ENCODE measurements at places on chromosomes 7 and 10.

- no peak for DNase-seq
These were observed 229.2 kb downstream of the TCERG1L start for GRCh38 chr10:131082201-131082850.

DNA sequence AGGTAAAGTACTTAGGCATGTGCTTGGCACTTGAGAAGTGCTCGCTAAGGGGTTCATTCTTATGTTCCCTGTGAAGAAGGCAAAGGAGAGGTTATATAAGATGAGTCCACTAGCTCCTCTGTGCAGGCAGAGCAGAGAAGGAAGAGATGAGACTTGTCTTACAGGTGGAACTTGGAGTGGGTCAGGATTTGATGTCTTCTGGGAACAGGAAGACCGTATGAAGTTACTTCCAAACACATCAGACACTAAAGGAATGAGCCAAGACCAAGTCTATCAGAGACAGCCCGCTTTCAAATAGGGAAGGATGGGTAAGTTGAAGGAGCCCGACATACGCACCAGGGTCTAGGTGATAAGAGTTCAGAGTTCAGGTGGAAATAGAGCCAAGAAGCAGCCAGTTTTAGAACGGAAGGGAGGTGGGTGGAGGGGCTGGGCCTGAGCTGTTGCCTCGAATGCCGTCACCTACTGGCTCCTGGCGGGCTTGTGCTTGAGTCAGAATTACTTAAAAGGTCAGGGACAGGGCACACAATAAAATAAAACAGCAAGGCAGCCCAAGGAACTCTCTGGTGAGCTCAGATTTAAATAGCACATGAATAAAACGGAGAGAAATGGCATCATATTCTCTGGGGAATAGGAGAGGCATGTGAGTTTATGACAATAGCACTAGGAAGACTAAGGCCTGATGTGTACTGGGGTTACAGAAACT is 56.1 kb upstream of the GRB10 start:
- peak; percentile 71 for DNase-seq

DNA sequence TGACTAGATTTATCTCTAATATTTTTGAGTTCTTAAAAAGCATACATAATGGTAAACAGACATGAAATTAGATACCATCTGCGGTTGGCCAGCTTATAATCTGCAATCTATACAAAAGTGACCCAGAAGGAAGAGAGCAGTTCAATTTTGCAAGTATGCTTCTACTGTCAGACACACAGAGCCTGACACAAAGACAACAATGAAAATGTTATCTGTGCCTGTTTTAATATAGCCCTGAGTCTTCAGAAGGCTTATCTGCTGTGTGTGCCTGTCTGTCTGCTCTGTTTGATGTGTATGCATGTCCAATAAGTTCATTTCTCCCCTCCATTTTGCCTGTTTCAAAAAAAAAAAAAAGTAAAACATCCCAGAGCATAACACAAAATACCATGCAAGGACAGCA is 73.3 kb upstream of the FHIP2A start:
- no peak for DNase-seq

DNA sequence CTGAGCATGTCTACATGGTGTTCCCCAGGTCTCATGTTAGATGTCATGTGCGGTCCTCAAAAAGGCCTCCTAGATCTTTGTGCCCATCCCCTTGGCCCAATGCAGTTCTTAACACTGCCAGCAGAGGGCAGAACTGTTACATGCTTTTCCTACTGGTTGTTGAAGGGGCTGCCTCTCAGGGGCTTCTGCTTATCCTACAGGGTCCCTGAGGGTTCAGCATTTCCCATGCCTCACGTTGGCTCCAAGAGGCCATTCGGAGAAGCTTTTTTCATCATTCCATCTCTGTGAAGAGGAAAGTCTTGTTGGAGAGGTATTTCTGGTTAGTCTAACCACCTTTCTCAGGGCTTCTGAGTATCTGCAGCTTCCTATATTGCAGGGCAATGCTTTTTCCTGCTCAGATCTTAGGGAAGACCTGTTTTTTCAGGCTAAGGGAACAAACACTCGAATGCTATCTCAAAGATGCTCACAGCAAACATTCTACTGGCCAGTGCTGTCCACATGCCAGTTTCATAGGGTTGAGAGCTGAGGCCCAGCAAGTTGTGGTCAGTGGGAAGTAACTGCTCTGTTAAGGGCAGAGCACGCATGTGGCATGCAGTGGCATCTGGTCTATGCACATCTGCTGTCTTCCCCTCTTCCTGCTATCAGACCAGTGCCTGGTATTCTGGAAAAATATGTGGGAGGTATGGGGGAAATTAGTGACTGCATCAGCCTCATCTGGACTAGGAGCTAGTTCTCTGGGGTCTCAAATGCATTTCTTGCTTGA is 31.5 kb downstream of the MBL2 start:
- peak; percentile 32 for DNase-seq

DNA sequence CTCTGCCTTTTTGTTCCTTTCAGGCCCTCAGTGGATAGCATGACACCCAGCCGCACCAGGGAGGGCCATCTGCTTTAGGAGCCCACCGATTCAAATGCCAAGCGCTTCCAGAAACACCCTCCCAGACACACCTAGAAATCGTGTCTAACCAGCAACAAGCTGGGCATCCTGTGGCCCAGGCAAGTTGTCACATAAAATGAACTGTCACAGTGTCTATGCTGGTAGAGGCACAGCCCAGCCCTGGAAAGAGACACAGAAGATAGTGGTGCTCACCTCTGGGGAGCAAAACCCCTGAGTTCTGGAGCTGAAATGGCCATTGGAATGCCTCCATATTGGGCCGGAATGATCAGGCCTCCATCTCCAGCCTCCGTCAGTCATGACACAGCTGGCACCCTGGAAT is 38.9 kb downstream of the ECHDC3 start:
- DNase-seq: no peak

GRCh38 chr7:69951458-69951857 is 353.2 kb downstream of the AUTS2 start:
- no peak for DNase-seq

- no peak for DNase-seq
These were observed 530.1 kb upstream of the FOXK1 start for GRCh38 chr7:4151926-4152549.

DNA sequence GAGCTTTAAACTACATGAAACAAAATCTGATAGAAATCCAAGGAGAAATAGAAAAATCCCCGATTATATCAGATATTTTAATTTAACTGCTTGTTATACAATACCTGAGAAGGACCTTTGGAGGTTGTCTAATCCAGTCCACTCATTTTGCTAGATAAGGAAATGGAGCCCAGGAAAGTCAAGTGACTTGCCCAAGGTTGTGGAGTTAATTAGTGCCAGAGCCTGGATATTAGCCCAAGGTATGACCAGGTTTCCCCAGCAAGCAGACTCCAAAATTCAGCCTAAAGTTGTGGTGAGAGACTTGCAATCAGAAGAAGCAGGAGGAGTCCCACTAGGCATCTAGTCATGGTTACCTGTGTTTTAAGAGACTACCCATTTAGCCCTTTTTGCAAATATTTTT is 11.7 kb upstream of the EEPD1 start:
- no peak for DNase-seq

DNA sequence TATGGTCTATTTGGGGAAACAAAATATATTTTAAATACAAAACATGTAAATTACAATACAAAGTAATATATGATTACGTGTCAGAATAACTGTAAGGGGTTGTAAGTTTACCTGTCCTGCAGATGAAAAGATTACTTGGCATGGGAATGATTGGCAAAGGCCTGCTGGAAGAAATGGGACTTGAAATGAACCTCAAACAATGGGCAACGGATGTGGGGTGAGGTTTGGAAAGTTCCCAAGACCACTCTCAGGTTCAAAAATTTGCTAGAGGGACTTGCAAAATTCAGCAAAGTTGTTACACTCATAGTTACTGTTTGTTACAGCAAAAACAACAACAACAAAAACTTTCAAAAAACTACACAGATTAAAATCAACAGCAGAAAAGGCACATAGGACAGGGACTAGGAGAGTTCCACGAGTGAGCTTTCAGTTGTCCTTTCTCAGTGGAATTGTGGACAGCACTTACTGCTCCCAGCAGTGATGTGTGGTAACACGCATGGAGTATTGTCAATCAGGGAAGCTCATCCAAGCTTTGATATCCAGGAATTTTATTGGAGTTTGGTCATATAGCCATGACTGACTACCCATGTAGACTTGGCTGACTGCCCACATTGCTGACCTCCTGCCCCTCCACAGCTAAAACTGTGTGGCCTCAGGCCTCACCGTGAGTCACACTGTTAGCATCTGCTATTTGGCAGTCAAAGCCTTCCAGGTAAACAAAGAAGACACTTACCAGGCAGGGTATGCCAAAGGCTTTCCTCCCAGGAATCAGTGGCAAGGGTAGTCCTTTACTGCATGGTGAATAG is 43.8 kb downstream of the EXOC6 start:
- peak; percentile 57 for DNase-seq

GRCh38 chr10:20254078-20254477 is 437.8 kb downstream of the PLXDC2 start:
- no peak for DNase-seq
